ENCODE measurements at places on chromosomes 6 and 20.

DNA sequence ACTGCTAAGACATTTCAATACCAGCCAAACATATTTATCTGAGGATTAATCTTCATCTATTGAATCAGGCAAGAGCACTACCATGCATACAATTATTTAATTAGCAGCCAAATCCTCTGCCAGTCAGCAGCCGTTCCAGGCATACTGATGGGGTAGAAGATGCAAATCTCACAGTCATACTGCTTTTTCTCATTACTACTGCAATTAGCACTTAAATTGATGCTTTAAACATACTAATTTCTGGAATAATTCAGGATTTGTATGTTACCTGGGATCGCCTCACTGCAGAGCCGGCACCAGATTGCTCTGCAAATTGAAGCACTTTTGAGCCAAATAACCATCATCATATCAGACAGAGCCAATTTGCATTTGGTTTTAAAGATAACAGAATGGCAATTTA, 49.9 kb upstream of the SIM1 start:
- no peak for DNase-seq

DNA sequence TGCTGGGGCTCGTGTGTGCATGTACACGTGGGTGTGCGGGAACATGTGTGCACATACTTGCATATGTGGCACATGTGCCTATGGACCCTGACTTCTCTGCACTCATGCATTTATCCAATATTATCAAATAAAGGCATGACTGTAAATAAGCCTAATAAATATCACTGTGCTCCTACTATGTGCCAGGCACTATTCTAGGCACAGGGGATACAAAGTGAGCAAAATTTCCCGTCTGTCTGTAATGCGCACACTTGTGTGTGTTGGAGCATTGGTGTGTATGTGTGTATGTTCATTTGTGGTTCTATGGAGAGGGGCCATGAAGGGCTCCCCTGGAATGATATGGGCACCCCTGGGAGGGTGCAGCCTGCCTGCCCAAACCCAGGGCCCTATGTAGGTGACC, 41.9 kb downstream of the ITPR3 start:
- no peak for DNase-seq

DNA sequence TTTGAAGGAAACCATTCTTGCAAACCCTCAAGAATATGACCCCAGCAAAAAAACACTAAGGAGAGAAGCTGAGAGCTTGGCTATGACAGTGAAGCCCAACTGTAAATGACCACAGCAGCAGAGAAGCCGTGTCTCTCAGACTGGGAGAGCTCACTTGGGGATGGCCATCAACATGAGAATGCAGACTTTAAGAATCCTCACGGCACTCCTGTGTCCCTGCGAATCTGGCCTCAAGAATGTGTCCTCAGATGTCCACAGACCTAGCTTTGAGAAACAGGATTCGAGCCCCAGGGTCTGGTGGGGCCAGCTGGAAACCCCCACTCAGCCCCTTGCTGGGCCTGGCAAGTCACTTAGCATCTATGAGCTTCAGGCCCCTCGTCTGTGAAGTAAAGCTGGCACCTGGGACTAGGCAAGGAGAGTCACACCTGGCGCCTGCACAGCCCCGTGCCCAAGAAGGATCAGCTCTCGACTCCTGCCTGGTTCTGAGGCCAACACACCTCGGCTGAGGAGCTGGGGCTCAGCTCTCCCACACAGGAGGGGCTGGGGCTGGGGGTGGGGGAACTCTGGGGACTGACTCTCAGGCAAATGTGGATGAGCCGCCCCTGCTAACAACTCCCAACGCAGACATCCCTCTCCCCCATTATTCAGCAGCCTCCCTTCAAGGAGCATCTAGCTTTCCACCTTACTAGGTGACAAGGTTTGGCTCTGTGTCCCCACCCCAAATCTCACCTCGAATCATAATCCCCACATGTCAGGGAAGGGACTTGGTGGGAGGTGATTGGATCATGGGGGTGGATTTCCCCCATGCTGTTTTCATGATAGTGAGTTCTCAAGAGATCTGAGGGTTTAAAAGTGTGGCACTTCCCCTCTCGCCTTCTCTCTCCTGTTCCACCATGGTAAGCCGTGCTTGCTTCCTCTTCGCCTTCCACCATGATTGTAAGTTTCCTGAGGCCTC, 97.7 kb downstream of the GRM4 start:
- DNase-seq: no peak

DNA sequence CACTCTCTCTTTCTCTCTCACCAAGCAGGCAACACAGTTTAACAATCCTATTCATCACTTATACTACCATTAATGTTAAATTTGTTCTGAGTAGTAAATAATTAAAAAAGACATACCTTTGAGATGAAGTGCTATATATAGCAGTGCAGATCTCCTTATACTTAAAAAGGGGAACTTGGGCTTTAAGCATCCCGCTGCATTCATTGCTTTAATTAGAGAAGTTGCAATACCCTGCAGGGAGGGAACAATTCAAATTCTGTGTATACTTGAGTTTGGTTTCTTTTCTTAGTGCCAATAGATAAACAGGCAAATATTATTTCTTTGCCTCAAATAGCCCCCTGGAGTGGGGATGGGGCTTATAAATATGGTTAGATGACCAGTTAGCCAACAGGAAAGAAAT, 10.8 kb upstream of the ZBTB24 start:
- DNase-seq: no peak

DNA sequence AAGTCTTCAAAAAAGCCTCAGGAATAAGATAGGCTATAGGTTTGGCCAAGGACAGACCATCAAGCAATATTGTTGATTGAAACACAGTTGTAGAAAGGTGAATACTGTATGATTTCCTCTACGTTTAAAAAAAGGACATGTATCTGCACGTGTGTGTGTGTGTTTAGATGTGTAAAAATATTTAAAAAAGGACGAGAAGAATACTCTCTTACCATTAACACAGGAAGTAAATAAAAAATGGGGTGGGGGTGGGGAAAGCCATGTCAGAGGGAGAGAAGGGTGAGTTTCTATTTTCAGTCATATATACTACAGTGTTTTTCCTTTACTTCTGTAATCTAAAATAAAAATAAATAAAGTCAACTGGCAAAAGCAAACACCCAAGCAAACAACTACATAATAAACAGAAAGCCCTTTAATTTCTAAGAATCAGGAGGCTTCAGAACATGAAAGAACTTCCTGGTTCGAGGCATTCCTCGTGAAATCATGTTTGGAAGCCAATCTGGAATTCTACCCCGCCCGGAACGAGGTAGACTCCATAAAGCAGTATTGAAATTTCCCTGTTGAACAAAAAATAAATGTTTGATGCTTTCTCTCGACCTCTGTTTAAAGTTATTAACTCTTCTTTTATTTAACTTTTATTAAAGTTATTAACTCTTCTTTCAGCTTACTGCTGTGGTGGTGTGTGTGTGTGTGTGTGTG, 158.1 kb upstream of the ZNF217 start:
- no peak for DNase-seq

- no peak for DNase-seq
These were observed 17.1 kb upstream of the SASH1 start for GRCh38 chr6:148325316-148326068.

DNA sequence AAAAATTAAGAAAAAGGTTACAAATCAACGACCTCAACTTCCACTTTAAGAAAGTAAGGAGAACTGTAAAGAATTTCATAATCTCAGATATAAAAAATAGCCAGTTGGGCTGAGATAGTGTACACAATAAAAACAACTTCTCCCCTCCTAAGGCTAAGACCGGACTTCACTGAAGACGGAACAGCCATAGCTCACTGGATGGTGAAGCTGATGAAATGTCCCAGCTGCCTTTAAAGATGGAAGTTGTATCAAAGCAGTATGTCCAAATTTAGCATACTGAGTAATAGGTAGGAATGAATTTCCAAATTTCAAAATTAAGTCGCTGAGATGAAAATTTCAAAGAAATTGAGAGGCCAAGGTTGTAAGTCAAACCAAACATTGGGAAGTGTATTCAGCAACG, 153.3 kb downstream of the RNGTT start:
- DNase-seq: no peak

- DNase-seq: no peak
These were observed 817.1 kb downstream of the KIF16B start for GRCh38 chr20:15756002-15756753.

GRCh38 chr6:158011980-158012566, 30.4 kb downstream of the SYNJ2 start:
- DNase-seq: no peak

DNA sequence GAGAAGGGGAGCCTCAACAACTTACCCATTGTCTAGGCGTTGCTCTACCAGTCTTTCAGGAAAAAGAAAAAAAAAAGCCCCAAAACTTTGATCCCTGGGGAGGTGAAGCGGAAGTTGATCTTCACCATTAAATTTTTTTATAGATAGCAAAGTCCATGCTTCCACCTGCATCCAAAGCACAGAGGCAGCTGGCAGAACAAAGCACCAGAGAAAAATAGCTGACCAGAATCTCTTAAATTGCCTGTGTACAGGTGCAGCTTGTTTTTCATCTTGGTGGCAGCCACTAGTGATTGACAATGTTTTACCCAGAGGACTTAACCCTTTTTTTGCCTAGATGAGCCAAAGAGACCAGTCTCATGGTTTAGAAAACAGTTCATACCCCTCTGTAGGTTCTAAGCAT, 86.0 kb downstream of the MYB start:
- DNase-seq: no peak

DNA sequence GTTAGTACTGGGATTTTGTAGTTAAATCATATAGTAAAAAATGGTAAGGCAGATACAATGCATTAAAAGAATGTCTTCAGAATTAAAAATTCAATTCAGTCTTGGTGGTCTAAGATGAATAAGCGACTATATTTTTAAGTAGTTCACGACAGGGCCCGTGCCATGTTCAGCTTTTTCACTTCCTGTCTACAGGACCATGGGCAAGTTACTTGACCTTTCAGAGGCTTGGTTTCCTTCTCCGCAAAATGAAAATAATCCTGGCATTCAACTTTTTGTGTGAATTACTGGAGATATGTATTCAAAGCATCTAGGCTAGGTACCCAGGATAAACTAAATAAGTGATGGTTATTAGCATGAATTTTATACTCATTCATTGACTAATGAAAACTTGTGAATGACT, 216.0 kb downstream of the BTBD9 start:
- DNase-seq: no peak

GRCh38 chr6:148835920-148836441, 89.2 kb downstream of the UST start:
- DNase-seq: peak; percentile 92

GRCh38 chr6:51983564-51983963, 103.8 kb downstream of the PKHD1 start:
- no peak for DNase-seq

DNA sequence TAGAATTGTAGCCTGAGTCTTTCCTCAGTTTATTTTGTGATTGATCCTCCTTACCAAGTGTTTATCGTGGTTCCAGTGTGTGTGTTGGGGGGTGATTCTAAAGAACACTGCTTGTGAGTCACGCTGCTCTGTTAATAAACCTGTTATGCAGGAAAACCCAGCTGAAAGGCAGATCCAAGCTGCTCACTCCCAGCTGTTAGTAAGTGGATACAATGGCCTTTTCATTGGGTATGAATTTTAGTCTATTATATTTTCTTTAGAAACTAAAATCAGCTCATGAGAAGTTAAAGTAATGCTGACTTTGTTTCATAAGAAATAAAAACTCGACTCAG, 12.2 kb upstream of the DSTN start:
- DNase-seq: no peak

- DNase-seq: no peak
These were observed 18.8 kb downstream of the MRAP2 start for GRCh38 chr6:84052204-84052882.

GRCh38 chr6:64233746-64234145, 598.1 kb downstream of the PHF3 start:
- no peak for DNase-seq

GRCh38 chr20:17084909-17085308, 141.9 kb upstream of the PCSK2 start:
- no peak for DNase-seq

DNA sequence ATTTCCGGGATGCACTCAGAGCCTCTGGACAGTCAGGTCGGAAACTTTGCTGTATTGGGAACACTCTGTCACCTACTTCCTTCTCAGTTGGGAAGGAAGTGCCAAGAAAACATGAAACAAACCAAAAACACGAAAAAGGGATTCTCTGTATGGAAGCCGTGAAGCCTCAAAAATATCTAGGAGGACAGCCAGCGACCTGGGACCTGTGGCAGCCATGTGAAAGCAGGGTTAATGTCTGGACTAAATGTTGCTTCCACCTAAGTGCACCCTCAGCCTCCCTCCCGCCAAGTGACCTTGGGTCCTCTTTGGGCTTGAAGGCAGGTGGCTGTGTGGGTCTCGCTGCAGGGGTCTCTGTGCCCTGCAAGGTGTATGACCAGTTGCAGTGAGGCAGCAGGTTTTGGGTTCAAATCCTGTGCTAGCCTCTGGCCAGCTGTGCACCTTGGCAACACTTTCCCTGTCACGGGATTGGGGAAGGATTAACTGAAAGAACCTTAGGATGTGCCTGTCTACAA, 851 bp downstream of the MAVS start:
- DNase-seq: no peak

DNA sequence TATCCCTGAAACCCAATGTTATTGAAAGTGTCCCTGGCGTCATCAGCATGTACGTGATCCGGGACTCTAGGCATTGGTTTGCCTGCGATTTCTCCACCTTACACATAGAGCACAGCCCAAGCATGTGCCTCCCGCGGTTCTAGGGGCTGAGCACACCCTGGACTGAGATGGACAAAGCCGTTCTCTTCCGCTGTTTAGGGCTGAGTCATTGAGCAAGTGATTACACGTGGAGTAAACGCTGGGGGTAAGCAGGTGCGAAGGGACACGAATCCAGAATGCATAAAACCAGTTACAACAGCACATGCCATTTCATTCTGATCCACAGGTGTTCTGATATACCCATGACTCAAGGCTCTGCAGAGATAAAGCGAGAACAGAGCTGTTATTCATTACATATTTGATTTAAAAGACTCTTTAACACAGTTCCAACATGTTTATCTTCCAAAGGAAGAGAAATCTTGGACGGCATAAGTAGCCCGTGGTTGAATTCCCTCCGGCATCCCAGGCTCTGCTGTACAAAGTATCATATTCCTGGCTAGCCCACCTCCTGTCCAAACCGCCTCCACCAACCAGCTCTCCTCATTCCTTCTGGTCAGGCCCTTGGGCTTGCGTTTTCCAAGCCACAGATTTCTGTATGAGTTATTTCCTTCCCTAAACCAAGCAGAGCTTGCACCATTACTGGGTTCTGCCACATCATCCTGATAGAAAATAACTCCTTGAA, 36.1 kb upstream of the THBS2 start:
- DNase-seq: no peak

- DNase-seq: no peak
These were observed 205.3 kb downstream of the PRL start for GRCh38 chr6:22091424-22091948.

- DNase-seq: no peak
These were observed 232.9 kb downstream of the EPM2A start for GRCh38 chr6:145502416-145502815.
